ENCODE measurements at places on chromosomes 16 and 17.

GRCh38 chr17:38871247-38872015 is 1.6 kb downstream of the LASP1 start:
- DNase-seq: peak; percentile 71

- no peak for DNase-seq
Measured at GRCh38 chr16:8919089-8919933, 37.2 kb downstream of the LITAFD start.

DNA sequence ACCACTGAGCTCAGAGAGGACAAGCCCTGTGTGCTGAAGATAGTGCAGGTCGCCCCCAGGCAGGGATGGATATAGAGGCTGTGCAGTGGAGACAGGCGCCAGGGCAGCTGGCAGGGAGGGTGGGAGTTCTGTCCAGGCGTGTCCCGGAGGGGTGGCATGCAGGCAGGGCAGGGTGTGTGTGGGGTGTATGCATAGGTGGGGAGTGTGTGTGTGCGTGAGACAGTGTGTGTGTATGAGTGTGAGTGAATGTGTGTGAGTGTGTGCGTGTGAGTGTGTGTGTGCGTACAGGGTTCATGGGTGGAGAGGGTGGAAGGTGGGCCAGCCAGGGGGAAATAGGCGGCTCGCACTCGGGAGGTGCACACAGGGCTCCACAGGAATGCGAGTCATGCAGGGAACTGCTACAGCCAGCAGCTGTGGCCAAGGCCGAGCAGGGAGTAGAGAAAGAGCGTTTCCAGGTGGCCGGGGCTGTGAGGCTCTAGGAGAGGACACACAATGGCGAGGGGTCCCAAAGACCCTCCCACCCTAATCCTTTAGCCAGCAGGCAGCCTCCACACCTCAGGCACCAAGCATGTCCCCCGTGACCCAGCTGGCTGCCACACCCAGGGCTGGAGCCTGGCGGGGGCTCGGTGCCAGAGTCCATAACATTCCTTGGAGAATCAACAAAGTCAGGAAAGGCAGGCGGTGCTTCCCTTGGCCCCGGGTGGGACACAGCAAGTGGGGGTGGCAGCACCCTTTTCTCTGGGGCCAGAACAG is 4.6 kb downstream of the PLCD3 start:
- no peak for DNase-seq

GRCh38 chr17:47831934-47832327 is 461 bp downstream of the LRRC46 start:
- DNase-seq: no peak

DNA sequence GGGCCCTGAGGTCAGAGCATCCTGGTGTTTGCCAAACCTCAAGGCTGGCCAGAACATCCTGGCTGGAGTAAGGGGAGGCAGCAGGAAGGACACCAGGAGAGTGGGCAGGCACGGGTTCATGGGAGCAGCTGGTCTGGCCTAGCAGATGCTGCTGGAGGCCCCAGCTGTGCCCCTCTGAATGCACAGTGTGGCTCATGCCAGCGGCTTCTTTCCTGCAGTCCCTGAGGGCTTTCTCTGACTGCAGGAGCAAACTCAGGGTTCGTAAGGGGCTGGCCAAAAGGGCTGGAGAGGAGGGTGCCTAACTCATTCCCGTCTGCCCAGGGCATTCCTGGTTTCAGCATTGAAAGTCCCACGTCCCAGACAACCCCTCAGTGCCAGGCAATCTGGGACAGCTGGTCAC is 78.7 kb downstream of the ZDHHC7 start:
- no peak for DNase-seq

- DNase-seq: no peak
Measured at GRCh38 chr16:12546918-12547607, 256.6 kb downstream of the CPPED1 start.

DNA sequence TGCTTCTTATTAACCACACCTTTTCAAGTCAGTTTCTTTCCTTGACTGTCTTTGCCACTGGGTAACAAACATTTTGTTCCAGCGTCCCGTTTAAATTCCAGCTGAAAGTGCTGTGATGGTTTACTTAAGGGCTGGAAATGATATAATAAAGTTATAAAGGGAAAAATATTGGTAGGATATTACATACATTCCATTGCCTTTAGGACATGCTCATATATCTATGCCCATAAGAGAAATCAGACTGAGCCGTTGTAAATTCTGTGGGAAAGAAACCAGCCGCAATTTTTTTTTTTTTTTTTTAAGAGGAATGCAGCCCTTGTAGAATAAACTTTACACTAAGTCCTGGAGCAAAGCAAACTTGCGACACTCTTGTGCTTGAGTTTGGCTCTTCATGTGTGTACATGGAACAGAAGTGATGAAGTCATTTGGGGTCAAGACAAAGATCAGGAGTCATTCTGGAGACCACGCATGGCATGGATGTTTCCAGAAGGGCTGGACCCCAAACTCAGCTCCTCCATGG is 210.9 kb downstream of the XYLT1 start:
- DNase-seq: no peak

GRCh38 chr16:17318238-17318637 is 152.5 kb downstream of the XYLT1 start:
- DNase-seq: no peak

GRCh38 chr16:53971616-53972015 is 267.7 kb downstream of the FTO start:
- no peak for DNase-seq

DNA sequence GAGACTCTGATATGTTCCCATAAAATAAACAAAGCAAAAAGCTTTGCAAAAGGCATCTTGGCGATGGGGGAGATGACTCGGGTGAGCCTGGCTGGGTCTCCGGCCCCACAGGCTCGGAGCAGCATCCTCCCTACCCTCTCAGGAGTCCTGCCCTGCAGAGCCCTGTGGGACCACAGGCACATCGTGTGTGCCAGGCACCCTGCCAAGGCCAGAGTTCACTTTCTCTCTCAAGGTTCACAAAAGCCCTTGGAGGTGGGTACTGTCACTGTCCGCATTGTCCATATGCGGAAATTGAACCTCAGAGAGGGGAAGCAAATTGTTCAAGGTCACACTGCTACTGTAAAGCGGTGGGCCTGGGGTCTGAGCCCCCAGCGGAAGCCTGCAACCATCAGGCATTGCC is 48.5 kb downstream of the CRISPLD2 start:
- DNase-seq: no peak

- DNase-seq: no peak
Measured at GRCh38 chr17:76370261-76370993, 14.0 kb upstream of the SPHK1 start.

DNA sequence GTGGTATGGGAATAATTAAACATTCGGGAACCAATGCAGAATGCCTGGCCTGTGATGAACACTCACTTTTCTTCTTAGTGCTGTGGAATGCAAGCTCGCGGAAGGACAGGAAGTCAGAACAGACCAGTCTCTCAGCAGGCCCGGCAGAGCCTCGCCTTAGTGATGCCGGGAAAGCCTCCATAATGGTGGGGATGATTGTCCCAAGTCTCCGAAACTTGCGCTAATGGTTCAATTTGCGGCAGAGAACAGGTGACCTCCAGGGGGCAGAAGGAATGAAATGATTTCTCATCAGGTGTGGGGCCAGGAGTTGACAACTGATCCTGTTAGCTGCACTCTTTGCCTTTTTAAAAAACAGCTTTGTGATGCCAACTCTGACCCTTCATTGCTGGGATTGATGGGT is 170.6 kb downstream of the GSG1L start:
- no peak for DNase-seq

DNA sequence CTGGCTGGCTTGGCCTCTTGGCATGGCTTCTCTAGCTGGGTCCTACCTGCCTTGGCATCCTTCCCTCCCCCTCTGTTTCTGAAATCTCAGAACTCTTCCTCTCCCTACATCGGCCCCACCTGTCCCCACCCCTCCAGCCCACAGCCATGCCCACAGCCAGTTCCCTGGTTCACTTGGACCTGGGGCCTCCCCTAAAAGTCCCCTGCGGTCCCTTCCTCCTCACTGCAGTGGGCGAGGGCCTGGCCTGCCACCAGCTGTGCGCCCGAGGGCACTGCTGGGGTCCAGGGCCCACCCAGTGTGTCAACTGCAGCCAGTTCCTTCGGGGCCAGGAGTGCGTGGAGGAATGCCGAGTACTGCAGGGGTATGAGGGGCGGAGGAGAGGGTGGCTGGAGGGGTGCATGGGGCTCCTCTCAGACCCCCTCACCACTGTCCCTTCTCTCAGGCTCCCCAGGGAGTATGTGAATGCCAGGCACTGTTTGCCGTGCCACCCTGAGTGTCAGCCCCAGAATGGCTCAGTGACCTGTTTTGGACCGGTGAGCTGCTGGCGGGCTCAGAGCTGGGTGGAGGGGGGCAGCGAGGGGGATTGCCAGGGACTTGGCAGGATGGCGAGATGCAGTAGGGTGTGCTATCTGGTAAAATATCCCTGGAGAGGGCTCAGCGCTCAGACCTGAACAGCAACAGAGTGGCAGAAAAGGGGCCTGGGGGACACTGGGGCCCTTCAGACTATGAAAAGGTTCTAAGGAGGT is 14.1 kb downstream of the MIEN1 start:
- DNase-seq: no peak

DNA sequence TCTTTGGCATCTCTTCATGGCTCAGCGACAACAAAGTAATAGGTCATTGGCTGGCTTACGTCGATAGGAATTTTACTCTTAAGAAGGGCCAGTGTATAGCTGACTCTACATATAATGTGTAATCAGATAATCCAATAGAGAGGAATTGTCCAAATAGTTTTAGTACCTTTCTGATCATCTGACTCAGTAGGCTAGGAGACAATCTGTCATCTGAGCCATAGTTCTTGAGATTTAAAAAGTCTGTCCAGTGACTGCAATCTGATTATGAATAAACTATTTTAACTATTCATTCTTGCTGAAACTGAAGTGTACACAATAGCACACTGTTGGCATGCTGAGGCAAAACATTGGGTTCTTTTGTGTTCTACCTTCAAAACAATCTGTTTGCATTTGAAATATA is 21.4 kb upstream of the NOL11 start:
- no peak for DNase-seq

DNA sequence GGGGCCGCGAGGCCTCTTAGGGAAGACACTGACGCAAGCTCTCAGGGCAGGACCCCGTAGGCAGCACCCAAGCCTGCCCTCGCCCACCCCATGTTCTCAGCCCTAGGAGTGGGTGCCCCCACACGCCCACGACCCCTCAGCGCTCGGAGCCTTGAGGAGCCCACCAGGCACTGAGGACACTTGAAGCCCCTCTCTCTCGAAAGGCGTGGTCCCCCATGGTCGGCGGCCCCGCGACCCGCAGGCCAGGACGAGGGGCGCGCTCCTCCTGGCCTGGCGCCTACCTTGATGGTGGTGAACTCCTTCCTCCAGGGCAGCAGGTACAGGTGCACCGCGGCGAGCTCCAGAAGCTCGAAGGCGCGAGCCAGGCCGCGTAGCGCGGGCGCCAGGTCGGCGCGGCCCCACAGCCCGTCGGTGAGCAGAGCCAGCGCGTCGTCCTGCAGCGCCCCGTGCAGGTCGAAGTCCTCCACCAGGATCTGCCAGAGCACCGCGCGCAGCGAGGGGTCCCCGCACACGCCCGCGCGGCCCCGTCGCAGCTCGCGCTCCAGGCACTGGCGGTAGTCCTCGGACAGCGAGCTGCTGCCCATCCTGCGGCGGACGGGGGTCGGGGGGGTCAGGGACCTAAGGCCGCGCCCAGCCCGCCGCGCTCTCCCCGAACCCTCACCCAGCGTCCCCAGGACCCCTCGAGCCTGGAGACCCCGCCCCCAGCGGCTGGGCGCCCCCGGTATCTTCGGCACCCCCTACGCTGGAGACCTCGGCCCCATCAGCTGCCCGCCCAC is 668 bp downstream of the SPATA2L start:
- DNase-seq: peak; percentile 67

- no peak for DNase-seq
Measured at GRCh38 chr17:79830303-79830702, 8.9 kb downstream of the CBX4 start.

- DNase-seq: peak; percentile 20
Measured at GRCh38 chr17:76868669-76869495, 678 bp downstream of the MGAT5B start.

DNA sequence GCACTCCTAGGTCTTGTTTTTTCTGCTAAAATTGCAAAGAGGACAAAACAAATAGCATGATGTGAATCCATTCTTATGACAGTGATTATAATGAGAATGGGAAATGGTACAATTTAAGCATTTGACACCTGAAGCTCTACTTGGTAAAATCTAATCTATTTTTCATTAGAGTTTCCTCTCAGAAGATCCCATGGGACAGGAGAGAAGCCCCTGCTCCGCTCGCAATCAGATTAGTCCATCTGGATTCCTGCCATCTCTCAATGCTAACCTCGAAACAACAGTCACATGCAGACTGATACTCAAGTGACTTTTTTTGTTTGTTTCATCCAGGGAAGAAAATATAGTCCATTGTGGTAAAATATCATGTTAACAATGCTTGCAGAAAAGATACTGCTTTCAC is 107.4 kb upstream of the TOM1L1 start:
- DNase-seq: no peak

DNA sequence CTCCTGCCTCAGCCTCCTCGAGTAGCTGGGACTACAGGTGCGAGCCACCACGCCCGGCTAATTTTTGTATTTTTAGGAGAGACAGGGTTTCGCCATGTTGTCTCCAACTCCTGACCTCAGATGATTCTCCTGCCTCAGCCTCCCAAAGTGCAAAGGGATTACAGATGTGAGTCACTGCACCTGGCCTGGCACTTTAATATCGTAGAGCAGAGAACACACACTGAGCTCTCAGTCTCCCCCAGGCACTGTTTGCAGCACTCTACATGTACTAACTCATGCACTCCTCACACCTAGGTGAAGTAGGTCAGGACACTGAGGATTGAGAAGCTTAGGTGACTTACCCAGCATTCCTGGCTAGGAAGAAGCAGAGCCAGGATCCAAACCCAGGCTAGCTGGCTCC is 15.0 kb downstream of the C17orf100 start:
- DNase-seq: no peak

DNA sequence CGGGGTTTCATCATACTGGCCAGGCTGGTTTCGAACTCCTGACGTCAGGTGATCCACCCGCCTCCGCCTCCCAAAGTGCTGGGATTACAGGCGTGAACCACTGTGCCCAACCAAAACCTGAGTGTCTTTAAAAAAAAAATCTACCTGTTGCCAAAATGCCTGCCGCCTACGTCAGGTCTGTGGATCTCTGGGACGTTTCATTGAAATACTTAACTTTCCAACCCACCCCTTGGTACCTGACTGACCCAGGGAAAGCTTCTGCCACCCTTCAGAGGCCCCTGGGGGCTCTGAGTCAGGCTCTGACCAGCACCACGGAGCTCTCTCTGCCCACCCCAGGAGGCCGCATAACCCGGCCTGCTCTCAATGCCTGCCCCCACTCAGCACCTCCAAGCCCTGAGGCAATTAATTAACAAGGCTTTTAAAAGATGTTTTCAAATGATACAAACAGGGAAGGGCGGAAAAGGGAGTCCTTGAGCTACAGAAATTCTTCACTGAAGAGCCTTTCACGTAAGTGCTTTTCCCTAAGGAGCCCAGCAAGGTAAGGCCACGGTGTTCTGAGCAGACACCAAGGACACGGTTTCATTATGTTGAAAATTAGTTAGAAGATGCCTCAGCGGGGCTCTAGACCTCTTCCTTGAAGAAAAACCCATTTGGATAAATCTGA is 29.3 kb upstream of the GSG1L start:
- DNase-seq: no peak

GRCh38 chr16:20202747-20203146 is 124.6 kb downstream of the GP2 start:
- DNase-seq: no peak

Measured in CD8-positive, alpha-beta T cell (primary cell).